Natural killer cell treated with Interleukin-12 subunit alpha and Interleukin-12 subunit beta and Interleukin-15 and Interleukin-18, amount 100 ng/mL, for 72 hours (primary cell): ENCODE measurements at places on chromosomes 2 and 18. TPM values are rescaled to one million over a fixed set of nuclear protein-coding genes. Genes with fewer than 3 reads are reported as not detected.

INPP5D gene
- 136 TPM for total RNA-seq

MC4R gene
- total RNA-seq: not detected

RAB27B gene
- 1.6 TPM for total RNA-seq

GBX2 gene
- not detected for total RNA-seq

SERPINE2 gene
- 1.2 TPM for total RNA-seq

SLC11A1 gene
- total RNA-seq: not detected

UGT1A10 gene
- not detected for total RNA-seq

SCTR gene
- total RNA-seq: not detected

HJURP gene
- total RNA-seq: 35.6 TPM

ESPNL gene
- 0.19 TPM for total RNA-seq

GLI2 gene
- 0.38 TPM for total RNA-seq

VPS54 gene
- total RNA-seq: 19.7 TPM

TXNDC2 gene
- total RNA-seq: not detected

UGT1A3 gene
- not detected for total RNA-seq

CCDC150 gene
- 43.5 TPM for total RNA-seq

ZNF236 gene
- total RNA-seq: 18.0 TPM

GFPT1 gene
- 50.5 TPM for total RNA-seq

PPIL3 gene
- total RNA-seq: 21.8 TPM

ARMC9 gene
- total RNA-seq: 2.5 TPM

TNS1 gene
- total RNA-seq: 2.1 TPM

ATP6V1C2 gene
- not detected for total RNA-seq

LPIN1 gene
- total RNA-seq: 112 TPM

PTPRN gene
- not detected for total RNA-seq

IL1R2 gene
- not detected for total RNA-seq

NIF3L1 gene
- 23.2 TPM for total RNA-seq

HK2 gene
- total RNA-seq: 78.1 TPM

MAB21L4 gene
- total RNA-seq: not detected

APOB gene
- not detected for total RNA-seq

REG1A gene
- not detected for total RNA-seq

PLB1 gene
- 0.88 TPM for total RNA-seq

RAD51AP2 gene
- not detected for total RNA-seq

TLX2 gene
- total RNA-seq: 0.95 TPM

C2orf68 gene
- total RNA-seq: 29.1 TPM

ELOA2 gene
- not detected for total RNA-seq

EGR4 gene
- not detected for total RNA-seq

LYG1 gene
- total RNA-seq: 1.8 TPM

TWIST2 gene
- total RNA-seq: not detected

RNU2-63P gene
- 13.9 TPM for total RNA-seq

ALLC gene
- not detected for total RNA-seq

SLC5A7 gene
- total RNA-seq: not detected

LIPG gene
- total RNA-seq: not detected

CCDC68 gene
- total RNA-seq: 0.74 TPM

MC5R gene
- total RNA-seq: not detected

MRO gene
- not detected for total RNA-seq

MARCHF4 gene
- not detected for total RNA-seq

SLC35F6 gene
- total RNA-seq: 17.7 TPM

TGFA gene
- total RNA-seq: 0.86 TPM

CPO gene
- total RNA-seq: not detected

TEX44 gene
- not detected for total RNA-seq

RASGRP3 gene
- total RNA-seq: 26.2 TPM

HOXD8 gene
- not detected for total RNA-seq
